ENCODE measurements at places on chromosomes 2 and 18.

GRCh38 chr18:47593744-47594472 is 336.6 kb downstream of the SMAD2 start:
- no peak for DNase-seq

- DNase-seq: no peak
These were observed 6.1 kb upstream of the FAM171B start for GRCh38 chr2:186687807-186688211.

GRCh38 chr2:198452327-198452726 is 647.9 kb downstream of the PLCL1 start:
- DNase-seq: no peak

- DNase-seq: no peak
These were observed 51.9 kb downstream of the SLC4A1AP start for GRCh38 chr2:27715318-27716210.

DNA sequence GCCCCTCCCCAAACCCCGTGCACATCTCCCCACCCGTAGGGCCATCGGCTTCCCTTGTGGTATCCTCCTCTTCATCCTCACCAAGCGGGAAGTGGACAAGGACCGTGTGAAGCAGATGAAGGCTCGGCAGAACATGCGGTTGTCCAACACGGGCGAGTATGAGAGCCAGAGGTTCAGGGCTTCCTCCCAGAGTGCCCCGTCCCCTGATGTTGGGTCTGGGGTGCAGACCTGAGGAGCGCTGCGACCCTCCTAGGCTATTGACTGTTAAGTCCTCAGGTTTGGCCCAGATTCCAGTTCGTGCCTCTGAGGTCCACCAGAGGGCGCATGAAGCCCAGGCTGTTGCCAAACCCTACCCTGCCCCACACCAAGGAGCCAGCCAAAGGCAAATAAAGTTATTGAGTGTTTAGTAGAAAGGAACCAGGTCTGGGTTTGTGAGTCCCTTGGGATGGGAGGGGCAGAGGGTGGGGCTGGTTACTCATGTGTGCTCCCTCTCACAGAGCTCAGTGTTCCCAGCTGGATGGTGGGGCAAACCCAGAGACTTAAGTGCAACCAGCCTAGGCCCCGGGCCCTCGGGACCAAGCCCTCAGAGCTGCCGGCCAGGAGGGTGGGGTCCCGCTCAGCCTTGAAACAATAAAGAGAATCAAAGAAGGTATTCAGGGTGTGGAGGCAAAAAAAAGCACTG is 2.4 kb downstream of the PNKD start:
- DNase-seq: peak; percentile 95

DNA sequence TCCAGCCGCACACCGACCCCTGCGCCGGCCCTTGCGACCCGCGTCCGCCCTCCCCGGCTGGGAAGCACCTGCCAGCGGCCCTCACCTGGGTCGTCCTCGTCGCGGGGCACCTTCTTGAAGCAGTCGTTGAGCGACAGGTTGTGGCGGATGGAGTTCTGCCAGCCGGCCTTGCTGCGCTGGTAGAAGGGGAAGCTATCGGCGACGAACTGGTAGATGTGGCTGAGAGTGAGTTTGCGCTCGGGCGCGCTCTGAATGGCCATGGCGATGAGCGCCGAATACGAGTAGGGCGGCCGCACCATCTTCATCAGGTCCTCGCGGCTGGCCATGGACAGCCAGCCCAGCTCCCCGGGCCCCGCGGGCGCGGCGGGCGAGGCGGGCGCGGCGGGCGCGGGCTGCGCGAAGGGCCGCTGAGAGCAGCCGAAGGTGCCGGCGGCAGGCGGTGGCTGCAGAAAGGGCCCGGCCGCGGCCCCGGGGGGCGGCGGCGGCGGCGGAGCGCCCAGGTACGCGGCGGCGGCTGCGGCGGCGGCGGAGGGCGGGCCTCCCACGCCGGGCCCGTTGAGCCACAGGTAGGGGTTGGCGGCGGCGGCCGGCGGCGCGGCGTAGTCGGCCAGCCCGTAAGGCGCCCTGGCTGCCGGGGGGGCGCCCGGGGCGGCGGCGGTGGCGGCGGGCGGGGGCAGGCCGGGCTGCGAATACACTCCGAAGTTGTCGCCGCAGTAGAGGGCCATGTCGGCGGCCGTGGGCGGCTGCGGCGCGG is 505 bp downstream of the FOXI3 start:
- no peak for DNase-seq

DNA sequence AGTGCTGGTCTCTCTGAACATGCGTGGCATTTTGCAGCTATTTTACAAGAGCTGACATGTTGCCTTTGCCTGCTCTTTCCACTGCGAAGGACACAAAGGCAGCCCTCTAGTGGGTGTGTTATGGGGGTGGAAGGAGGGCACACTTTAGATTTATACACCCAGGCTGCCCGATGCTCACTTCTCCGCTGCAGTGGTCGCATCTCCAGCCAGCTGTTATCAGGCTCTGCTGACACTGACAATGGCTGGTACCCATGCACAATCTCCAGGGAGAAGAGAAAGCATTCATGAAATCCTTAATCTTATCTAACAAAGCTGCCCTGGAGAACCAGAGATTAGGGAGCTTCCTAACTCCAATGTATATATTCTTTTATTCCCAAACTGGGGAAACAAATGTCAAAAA is 113.5 kb downstream of the EPHA4 start:
- DNase-seq: no peak

GRCh38 chr2:238426568-238427434 is at the start of gene ASB1:
TSS of gene ASB1 (plus strand) at chr2:238426927. CDS start at chr2:238427071, 144 bp downstream.
- peak; percentile 69 for DNase-seq

- no peak for DNase-seq
These were observed 96.9 kb downstream of the TNS1 start for GRCh38 chr2:217905896-217906295.

GRCh38 chr2:15243762-15244161 is 317.4 kb downstream of the NBAS start:
- DNase-seq: peak; percentile 35

DNA sequence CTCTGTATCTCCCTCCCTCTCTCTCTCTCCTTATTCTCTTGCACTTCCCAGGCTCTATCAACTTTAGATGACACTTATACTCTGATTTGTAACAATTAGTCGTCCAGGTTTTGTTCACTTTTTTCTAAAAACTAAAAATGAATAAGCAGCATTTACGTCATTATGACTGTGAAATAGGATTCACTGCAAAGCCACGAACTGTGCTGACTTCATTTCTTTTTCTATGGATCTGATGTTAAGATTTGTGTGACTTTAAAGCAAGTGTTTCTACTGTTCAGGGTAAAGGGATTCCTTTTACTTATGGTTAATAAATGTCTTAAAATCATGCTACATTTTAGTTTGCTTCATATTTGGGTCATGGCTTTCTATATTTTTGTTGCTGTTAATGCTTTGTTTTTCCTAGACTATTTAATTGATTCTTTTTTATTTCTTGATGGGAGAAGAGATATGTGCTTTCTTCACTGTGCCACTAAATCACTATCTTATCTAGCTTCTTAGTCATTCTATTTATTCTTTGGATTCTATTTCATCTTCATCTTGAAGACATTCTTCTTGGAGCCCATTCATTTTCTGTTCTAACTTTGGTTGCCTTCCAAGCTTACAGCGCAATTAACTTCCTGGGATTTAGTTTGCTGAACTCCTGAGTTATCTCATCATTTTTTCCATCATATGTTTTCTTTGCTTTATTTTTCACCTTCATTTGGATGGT is 480.4 kb upstream of the TRIB2 start:
- DNase-seq: no peak

- no peak for DNase-seq
These were observed 399.0 kb upstream of the LRRTM1 start for GRCh38 chr2:80703532-80703931.

DNA sequence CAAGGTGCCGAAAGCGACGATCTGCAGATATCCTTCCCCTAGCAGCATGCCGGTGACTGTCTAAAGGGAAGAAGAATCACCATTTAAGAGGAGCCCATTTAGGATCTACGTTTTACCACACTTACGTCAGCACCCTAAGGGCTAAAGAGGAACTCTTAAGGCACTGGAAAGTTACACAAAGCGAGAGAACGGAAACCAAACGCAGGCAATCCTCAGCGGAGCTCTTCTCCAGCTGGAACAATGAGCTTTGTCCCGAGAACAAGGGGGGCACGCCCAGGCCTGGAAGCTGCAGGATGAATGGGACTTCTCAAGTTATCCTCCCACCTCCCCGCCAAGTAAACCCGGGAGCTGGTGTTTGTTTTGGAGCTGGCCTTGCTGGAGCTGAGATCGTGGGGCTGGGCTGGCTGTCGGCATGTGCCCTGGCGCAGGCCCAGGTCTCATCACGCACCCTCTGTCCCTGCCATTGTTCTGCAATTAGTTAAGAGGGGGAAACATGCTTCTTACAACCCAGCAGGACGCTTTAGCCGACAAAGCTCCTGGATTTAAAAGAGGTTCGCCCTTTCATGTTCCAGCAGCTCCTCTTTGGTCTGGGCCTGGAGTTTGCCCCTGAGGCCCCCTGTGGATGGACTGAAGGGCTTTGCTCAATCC is 36.4 kb downstream of the PXDN start:
- DNase-seq: peak; percentile 3

- no peak for DNase-seq
These were observed 14.3 kb downstream of the NPC1 start for GRCh38 chr18:23572012-23572411.

- no peak for DNase-seq
These were observed 41.6 kb upstream of the NRP2 start for GRCh38 chr2:205640716-205641115.

GRCh38 chr2:47483191-47483590 is 80.2 kb downstream of the MSH2 start:
- DNase-seq: no peak

DNA sequence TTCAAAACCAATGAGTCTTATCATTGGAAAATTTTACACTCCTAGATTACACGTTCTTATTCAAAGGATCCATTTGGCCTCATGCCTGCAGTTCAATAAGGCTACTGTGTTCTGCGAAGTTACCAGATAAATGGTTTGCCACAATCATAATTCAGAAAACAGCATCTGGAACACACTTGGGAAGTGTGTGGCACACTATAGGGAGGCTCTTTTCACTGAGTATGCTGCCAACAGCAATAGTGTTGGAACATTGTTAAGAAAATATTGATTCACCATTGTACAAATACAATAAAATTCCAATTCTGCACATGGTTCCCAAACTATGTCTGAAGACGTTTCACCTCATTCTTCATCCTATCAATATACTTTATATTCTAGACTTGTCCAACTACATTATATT is 141.4 kb upstream of the DOK6 start:
- no peak for DNase-seq

GRCh38 chr18:45839414-45840395 is 14.2 kb downstream of the SIGLEC15 start:
- DNase-seq: no peak

- no peak for DNase-seq
These were observed 128.3 kb downstream of the ACOXL start for GRCh38 chr2:110860630-110861029.

DNA sequence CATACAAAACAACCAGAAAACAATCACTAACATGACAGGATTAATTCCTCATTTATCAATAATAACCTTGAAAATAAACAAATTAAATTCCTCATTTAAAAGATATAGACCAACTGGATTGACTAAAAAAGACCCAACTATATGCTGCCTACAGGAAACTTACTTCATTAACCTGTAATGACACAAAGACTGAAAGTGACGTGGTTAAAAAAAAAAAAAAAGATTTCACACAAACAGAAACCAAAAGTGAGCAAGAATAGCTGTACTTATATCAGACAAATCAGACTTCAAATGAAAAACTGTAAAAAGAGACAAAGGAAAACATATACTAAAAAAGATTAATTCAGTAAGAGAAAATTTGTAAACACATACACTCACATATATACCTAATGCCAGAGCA is 201.2 kb downstream of the CCDC178 start:
- DNase-seq: no peak

DNA sequence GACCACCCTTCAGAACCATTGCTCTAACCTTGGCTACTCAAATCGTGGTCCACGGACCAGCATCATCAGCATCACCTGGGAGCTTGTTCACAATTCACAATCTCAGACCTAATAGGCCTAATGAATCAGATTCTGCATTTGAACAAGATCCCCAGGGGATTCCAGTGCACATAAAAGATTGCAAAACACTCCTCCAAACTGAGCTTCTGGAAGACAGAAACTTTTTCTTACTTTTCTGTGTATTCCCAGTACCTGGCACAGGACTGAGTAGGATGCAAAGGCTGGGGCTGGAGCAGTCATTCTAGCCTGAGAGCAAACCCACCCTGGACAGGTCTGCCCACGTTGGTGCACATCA is 115.1 kb upstream of the COPS8 start:
- no peak for DNase-seq

- no peak for DNase-seq
These were observed 2.7 kb upstream of the PPP4R1 start for GRCh38 chr18:9617006-9617542.

DNA sequence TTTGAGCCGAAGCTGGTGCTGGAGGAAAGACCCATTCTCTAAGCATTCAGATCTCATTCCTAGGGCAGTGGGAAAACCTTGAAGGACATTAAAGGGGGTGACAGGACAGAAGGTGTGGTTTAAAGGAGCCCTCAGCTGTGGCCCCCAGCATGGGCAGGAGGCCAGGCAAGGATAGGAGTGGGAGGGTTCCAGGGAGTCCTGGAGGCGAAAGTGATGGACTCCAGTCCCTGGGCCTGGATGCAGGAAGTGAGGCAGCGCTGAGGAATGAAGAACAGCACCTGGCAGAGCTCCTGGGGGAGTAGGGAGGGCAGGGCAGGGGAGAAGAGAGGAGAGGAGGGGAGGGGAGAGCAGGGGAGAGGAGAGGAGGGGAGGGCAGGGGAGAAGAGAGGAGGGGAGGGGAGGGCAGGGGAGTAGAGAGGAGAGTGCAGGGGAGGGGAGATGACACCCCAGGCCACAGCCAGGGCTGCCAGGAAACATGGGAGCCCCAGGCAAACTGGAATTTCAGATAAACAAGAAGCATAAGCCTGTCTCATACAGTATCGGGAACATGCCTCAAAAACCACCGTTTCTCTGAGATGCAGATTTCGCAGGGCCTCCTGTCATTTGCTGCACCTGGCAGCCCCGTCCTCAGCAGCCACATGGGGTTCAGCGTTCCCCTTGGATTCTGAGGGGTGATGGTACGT is 5.7 kb downstream of the RAMP1 start:
- no peak for DNase-seq

GRCh38 chr2:23944527-23944926 is 4.3 kb downstream of the UBXN2A start:
- no peak for DNase-seq

DNA sequence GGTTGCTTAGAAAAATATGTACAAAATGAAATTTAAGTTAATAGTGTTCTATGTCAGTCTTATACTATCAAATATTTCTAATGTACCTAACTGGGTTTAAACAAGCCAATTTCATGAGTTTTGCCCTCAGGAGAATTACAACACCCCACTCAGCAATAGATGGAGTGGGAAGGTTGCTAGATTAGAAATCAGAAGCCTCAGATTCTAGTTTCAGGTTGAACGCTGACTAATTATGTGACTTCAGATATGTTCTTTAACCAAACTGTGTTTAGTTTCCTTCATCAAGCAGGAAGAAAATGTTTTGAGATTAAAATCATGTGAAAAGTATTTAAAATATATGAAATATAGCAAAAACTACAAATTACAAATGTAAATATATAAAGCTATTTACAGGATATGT is 133.8 kb upstream of the KCNH7 start:
- DNase-seq: no peak
